ENCODE measurements at places on chromosomes 1 and 21. TPM values are rescaled to one million over a fixed set of nuclear protein-coding genes. Genes with fewer than 3 reads are reported as not detected.

Gene SELP
- total RNA-seq: not detected

Gene MEX3A
- total RNA-seq: 65.2 TPM

Gene IFI44
- not detected for total RNA-seq

Gene EDARADD
- total RNA-seq: 1.3 TPM

Gene CCDC27
- 0.04 TPM for total RNA-seq

Gene CRNN
- total RNA-seq: not detected

Gene RBP7
- total RNA-seq: 1.1 TPM

Gene RBM11
- 3.3 TPM for total RNA-seq

Gene CGN
- 20.3 TPM for total RNA-seq

Gene GSTM1
- total RNA-seq: not detected

Gene NBPF6
- not detected for total RNA-seq

Gene C1orf74
- 5.9 TPM for total RNA-seq

Gene FCRLA
- not detected for total RNA-seq

Gene LCE1E
- total RNA-seq: not detected

Gene KRTAP10-5
- not detected for total RNA-seq

Gene AMY1C
- not detected for total RNA-seq

Gene ZNF648
- 0.21 TPM for total RNA-seq
